Activated T-helper 1 cell treated with anti-CD3 and anti-CD28 coated beads, Interleukin-12 subunit alpha, Interleukin-12 subunit beta, Interleukin-2, Interleukin-4 antibody, amounts not matched to agents 30 ng/mL and 10 ng/mL and 1 ng/mL, durations not matched to agents 14 hours and 24 hours and 36 hours (primary cell): ENCODE measurements at places on chromosomes 12 and 14. TPM values are rescaled to one million over a fixed set of nuclear protein-coding genes. Genes with fewer than 3 reads are reported as not detected.

GRCh38 chr12:65497660-65498059 is 219.2 kb downstream of the MSRB3 start:
- no peak for DNase-seq

DNA sequence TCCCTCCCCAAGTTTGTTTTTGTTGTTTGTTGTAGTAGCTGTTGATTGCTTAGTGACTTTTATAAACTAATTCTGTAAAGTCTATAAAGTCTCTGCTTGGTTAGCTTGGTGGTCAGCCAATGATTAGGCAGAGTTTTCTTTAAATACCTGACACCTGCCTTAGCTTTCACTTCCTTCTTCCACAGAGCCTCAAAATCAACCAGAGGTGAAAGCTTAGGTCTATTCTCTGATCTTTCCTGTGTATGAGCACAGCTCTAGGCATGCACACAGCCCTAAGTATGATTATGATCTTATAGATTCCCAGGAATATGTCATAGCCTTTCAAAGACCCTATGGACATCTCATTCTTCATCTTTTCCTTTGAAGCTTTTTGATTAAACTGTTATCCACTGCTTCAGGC is 514.7 kb downstream of the AACS start:
- no peak for DNase-seq

GRCh38 chr12:93430280-93430679 is 11.5 kb downstream of the UBE2N start:
- no peak for DNase-seq

DNA sequence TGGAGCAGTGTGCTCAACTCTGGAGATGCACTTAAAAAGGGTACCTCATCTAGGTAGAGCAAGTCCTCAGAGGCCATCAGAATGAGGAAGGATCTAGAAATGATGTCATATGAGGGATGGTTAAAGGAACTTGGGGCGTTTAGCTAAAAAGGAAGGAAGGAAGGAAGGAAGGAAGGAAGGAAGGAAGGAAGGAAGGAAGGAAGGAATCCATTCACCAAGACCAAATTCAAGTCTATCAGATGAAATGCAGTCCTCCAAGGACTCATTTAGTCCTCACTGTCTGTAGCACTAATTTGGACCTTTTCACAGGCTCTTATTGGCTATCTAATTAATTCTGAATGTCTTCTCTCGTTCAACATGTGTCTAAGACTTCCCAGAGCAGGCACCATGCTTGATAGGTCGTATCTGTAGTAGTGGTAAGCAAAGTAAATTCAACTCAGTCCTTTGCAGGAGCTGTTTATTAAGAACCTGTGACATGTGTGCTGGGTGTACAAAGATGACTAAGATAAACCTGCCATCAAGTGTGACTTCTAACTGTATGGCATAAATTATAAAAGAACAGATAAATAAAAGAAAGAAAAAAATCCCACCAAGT is 63.5 kb downstream of the LLPH start:
- no peak for DNase-seq

DNA sequence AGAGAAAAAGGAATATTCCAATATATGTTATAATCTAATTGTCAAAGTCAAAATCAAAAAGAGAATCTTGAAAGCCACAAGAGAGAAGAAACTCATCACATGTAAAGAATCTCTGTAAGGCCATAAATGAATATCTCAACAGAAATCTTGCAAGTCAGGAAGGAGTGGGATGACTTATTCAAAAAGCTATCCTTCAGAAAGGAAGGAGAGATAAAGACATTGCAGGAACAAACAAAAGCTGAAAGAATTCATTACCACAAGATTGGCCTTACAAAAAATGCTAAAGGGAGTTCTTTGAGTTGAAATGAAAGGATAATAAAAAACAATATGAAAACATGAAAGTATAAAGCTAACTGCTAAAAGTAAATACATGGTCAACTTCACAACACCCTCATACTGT is 286.8 kb downstream of the LRIG3 start:
- no peak for DNase-seq

The SALL2 gene
- 1.3 and 1.6 TPM in 2 replicates for total RNA-seq

The SLC7A8 gene
- total RNA-seq = not detected in 2 replicates

GRCh38 chr12:82880442-82880901 is 193.8 kb downstream of the TMTC2 start:
- no peak for DNase-seq

GRCh38 chr12:39393890-39394289 is 49.0 kb downstream of the KIF21A start:
- DNase-seq = no peak

The USP5 gene
- total RNA-seq = 116 and 127 TPM in 2 replicates

GRCh38 chr12:49557187-49557916 is 10.6 kb downstream of the MCRS1 start:
- DNase-seq = no peak

DNA sequence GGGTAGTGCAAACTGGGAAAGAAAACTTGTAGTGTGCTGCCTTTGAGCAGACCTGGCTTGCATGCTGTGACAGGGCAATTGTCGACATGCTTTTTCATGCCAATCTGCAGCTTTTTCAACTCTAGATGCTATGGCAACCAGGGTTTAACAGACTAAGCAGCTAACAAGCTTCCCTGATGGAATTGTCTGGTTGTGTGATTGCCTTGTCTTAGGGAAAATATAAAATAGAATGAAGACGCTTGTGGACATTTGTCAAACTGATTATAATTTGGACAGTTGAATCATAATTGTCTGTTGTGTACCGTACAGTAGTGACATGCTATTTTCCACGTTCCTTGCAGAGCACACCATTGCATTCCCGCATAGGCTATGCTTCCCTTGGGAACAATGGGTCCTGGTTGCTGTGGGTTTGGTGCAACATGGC is 113.0 kb downstream of the FOXG1 start:
- no peak for DNase-seq

The ZFHX2 gene
- 2.2 and 2.7 TPM in 2 replicates for total RNA-seq

DNA sequence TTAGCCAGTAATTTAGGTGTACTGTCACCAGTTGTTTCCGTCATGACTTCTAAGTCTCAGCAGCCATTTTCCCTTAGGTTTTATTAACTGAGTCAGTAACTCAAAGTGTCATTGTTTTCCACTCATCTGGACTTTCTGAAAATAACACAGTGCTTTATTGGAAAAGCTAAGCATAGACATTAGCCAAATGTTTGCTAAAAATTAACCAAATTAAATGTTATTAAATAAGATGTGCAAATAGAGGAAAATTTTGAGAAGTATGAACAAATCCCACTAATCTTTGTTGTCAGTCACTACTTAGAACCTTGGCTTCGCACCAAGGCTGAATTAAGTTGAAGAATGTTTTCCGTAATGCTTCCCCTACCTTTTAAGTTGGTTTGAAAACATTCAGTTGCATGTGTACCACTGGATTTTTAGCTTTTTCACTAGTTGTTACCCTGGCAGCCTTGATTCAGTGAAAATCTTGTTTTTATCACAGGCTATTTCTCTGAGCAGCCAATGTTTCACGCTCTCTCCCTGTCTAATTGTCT is 43.0 kb downstream of the BORCS5 start:
- DNase-seq = no peak

DNA sequence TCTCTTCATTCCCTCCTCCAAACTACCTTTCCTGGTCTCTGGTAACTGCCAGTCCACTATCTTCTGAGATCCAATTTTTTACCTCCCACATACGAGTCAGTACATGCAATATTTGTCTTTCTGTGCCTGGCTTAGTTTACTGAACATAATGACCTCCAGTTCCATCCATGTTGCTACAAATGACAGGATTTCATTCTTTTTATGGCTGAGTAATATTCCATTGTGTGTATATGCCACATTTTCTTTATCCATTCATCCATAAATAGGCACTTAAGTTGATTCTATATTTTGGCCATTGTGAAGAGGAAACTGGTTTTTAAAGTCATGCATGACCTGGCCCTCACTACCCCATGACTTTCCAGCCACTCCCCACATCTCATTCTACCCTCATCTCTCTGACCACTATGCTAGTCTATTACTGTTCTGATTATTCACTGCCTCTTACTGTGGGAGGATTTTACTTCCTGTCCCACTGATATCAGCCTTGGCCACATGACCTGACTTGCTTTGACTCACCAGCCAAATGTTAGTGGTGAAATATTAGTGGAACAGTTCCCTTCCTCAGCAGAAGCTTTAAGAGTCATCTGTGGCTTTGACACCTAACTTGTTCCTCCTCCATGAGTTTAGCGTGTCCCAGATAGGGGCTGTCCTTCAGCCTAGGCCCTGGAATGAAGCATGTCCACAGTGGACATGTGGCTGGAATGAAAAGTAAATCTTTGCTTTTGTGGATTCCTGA is 52.2 kb downstream of the GOLGA5 start:
- DNase-seq = no peak

- DNase-seq = no peak
Observed at GRCh38 chr14:103149351-103150237, 26.3 kb downstream of the TNFAIP2 start.

GRCh38 chr12:3891201-3891600 is 18.0 kb upstream of the PARP11 start:
- DNase-seq = no peak

- DNase-seq = no peak
Observed at GRCh38 chr12:105820429-105821125, 318.2 kb downstream of the NUAK1 start.

The SMAGP gene
- 0.16 TPM in 1 of 2 replicates, not detected in the other for total RNA-seq
